HepG2 (cell line): ENCODE measurements at places on chromosomes 3 and 15. TPM values are rescaled to one million over a fixed set of nuclear protein-coding genes. Genes with fewer than 3 reads are reported as not detected.

Gene NR2F2
- total RNA-seq = 3.5 and 5.0 TPM in 2 replicates

Gene LRRN1
- total RNA-seq = not detected in 2 replicates

Gene HGD
- 265 and 319 TPM in 2 replicates for total RNA-seq

Gene BCHE
- total RNA-seq = not detected in 2 replicates

Gene CORO2B
- total RNA-seq = 0.35 and 0.36 TPM in 2 replicates

DNA sequence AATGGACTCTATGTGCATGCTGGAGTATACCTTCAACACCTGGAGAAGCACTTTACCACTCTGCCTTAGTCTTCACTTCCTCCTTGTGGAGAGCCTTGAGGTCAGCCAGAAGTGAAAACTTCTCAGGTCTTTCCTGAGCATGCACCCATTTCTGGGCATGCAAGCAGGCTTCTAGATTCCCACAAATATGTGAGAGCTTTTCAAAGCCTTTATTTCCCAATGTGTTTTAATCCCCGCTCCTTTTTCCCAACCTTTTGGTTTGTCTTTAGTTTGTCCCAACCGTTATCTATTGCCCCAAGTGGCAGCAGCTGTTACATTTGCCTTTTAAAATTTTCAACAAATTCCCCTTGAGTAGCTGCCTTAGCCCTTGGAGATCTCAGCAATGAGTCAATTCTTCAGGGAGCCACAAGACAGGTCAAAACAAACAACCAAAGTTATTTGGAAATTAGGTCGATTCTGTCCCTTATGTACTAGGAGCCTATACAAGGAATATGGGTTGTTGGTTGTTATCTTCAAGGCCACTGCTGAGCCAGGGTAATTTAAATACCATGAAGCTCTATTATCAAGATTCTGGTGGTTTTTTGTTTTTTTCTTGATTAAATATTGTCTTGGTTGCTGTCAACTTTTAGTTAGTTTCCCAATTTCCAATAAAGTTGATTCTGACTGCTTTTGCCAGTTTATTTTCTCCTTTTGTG is 44.4 kb downstream of the LSM3 start:
- DNase-seq = no peak
- peaks cover 23% of the 10 kb centered on the region for H3K4me1 ChIP-seq
- H3K4me3 ChIP-seq = no peak overlapping the region
- no peaks in the 10 kb centered on the region for H3K36me3 ChIP-seq
- no peaks in the 10 kb centered on the region; the same call in 1 of the 2 replicates for H3K27me3 ChIP-seq
- H3K27ac ChIP-seq = no peak overlapping the region

- no peaks in the 10 kb centered on the region for H3K36me3 ChIP-seq
- no peak overlapping the region for H3K4me3 ChIP-seq
- no peaks in the 10 kb centered on the region for H3K27me3 ChIP-seq
- H3K4me1 ChIP-seq = no peaks in the 10 kb centered on the region
- no peak overlapping the region for H3K27ac ChIP-seq
Measured at GRCh38 chr15:83845230-83845629, 191.3 kb downstream of the ADAMTSL3 start.

- no peak overlapping the region for H3K27ac ChIP-seq
- no peak overlapping the region for H3K4me3 ChIP-seq
- H3K36me3 ChIP-seq = no peaks in the 10 kb centered on the region; the same call in 1 of the 2 replicates
Measured at GRCh38 chr15:78420766-78421165, 17.2 kb upstream of the IREB2 start.

Gene PIERCE2
- not detected in 2 replicates for total RNA-seq

GRCh38 chr3:46368569-46368968 is 2.2 kb upstream of the CCR5 start:
- no peak overlapping the region for H3K27ac ChIP-seq
- no peaks in the 10 kb centered on the region for H3K27me3 ChIP-seq
- H3K36me3 ChIP-seq = no peaks in the 10 kb centered on the region

Gene TNFAIP8L3
- 4.0 and 5.8 TPM in 2 replicates for total RNA-seq

Gene DPPA2
- not detected in 2 replicates for total RNA-seq

Gene CCR9
- total RNA-seq = not detected in 2 replicates

DNA sequence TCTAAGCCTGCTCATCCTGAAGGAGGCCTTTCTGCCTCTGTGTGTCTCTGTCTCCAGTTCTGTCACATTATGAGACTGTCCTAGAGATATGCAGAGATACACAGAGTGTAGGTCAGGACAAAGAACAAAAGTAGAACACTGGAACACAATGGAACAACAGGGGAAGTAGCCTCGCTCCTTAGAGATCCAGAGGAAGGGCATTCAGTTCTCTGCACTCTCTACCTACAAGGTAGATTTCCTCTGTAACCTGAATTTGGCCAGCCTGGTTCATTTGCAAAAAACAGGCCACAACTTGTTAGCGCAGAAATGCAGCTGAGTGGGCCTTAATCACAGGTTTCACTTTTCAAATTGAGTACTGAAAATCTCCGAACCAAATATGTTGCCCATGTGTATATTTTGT is 19.4 kb downstream of the NEK10 start:
- no peak for DNase-seq
- no peak overlapping the region for H3K4me3 ChIP-seq
- H3K36me3 ChIP-seq = peaks cover 4% of the 10 kb centered on the region; the same call in 1 of the 3 replicates
- H3K27me3 ChIP-seq = no peaks in the 10 kb centered on the region

DNA sequence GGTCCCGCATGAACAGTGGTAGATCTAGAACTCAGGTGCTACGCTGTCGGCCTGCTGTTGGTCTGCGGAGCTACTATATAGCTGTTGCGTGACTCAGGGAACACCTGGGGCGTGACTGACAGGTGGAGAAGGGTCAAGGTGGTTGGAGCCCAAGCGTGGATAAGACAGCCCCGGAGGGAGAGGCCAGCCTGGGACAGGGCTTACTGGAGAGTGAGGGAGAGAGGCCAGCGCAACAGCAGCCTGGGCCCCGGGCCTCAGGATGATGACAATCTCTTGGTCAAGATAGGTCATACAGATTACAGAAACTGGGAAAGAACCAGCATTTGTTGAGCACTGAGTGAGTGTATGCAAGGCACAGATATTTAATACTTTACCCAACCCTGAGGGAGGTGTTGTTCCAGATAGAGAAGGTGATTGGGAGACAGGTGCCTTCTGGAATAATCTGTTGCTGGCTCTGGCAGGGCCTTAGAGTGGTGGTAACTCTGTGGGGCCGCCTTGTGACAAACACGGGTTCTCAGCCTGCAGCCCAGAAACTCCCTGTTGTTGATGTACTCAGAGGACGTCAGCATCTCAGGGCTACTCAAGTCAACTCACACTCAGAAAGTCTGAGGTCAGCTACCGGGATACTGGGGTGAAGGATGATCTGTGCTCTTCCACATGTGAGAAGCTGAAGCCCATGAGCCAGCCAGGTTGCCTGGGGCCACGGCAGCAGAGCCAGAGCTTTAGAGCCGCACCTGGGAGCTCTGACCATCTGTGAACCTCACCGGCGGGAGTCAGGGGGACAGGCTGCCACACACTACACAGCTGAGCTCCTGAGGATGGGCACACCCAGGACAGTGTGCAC is 265.4 kb upstream of the HES1 start:
- no peaks in the 10 kb centered on the region for H3K36me3 ChIP-seq
- DNase-seq = no peak
- no peak overlapping the region for H3K27ac ChIP-seq
- peaks cover 26% of the 10 kb centered on the region for H3K4me1 ChIP-seq

- peaks cover 8% of the 10 kb centered on the region; the same call in 1 of the 2 replicates for H3K4me1 ChIP-seq
- DNase-seq = no peak
- no peak overlapping the region for H3K4me3 ChIP-seq
- H3K27me3 ChIP-seq = no peaks in the 10 kb centered on the region
Measured at GRCh38 chr3:72181251-72181650, 396.3 kb upstream of the PROK2 start.

GRCh38 chr15:100682468-100682867 is 80.1 kb downstream of the ASB7 start:
- no peak overlapping the region for H3K27ac ChIP-seq
- H3K4me1 ChIP-seq = no peaks in the 10 kb centered on the region
- no peaks in the 10 kb centered on the region for H3K36me3 ChIP-seq
- no peak for DNase-seq

Gene GMPS
- 85.5 and 133 TPM in 2 replicates for total RNA-seq

- H3K27me3 ChIP-seq = no peaks in the 10 kb centered on the region
- no peaks in the 10 kb centered on the region for H3K4me1 ChIP-seq
- DNase-seq = no peak
- H3K27ac ChIP-seq = no peak overlapping the region
- H3K36me3 ChIP-seq = no peaks in the 10 kb centered on the region
Measured at GRCh38 chr3:175571096-175571495, 712.0 kb downstream of the NAALADL2 start.

DNA sequence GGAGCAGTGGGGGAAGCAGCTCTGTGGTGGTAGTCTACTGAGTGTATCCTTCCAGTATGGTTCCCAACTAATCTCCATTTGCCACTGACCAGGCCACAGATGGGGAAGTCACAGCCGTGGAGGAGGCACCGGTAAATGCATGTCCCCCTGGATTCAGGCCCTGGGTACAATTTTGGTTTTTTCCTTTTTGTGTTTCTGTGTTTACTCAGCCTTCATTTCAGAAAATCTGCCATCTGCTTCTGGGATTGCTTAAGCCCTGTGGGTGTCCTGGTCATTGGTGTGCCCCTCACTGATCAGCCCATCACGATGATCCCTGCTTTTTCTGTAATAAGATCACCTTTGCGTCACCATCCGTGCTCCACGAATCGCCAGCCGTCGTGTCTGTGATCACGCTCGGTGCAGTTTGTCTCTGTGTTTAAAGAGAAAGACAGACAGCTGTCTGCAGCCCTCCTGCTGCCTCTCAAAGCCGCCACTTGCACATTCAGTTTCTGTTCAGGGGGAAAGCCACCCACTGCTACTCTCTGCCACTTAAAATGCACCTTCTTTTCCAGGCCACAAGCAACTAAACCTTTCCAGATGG is 68.9 kb downstream of the DNASE1L3 start:
- H3K4me3 ChIP-seq = no peak overlapping the region
- H3K27ac ChIP-seq = no peak overlapping the region
- H3K27me3 ChIP-seq = no peaks in the 10 kb centered on the region
- peaks cover 57% of the 10 kb centered on the region for H3K36me3 ChIP-seq

DNA sequence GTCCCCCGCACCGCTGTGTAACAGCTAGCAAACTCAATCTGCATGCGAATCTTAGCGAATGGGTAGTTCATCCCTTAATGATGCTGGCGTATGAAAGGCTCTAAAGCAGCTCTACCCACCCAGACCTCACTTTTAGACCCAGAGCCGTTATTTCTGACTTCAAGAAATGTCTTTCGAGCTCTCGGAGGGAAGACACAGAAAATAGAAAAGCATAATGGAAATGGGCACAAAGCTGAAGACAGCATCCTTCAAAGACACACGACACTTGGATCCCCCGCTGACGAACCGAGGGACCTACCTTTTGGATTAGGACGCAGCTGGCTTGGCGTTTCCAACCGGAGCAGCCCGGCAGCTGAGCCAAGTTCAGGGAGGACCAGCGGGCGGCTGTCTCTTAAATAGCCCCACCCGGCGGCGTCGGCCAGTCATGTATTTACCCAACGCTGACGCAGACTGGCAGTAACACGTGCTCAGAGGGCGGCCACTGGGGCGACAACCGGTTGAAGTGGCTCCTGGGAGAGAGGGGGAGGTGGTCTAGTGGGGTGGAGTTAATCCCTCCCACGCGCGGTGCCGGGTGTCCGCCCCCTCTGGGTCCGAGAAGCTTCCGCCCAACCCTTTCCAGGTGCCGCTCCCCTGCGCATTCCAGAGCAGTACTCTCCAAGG is 1.5 kb downstream of the CCK start:
- no peak overlapping the region for H3K27ac ChIP-seq
- no peaks in the 10 kb centered on the region for H3K4me1 ChIP-seq
- no peaks in the 10 kb centered on the region for H3K36me3 ChIP-seq
- peaks cover 3% of the 10 kb centered on the region for H3K27me3 ChIP-seq
- no peak for DNase-seq

Gene ANAPC13
- total RNA-seq = 69.1 and 95.1 TPM in 2 replicates

DNA sequence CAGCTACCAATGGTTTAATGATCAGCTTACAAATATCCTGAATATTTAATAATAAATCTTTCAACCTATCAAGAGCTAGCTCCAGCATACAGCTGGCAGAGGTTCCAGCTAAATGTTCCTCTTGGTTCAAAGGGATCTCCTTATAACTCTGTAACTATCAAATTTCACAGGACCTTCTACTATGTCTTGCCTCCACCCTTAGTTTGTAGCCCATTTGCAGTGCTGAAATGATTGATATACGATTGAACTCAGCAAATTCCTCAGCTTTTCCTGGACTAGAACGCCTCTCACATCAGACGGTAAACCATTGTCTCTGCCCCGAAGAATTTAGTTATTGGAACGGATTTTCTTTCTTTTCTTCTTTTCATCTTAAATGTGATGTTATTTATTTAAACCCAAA is 41.5 kb downstream of the CD200R1L start:
- H3K36me3 ChIP-seq = no peaks in the 10 kb centered on the region
- no peaks in the 10 kb centered on the region for H3K27me3 ChIP-seq
- H3K4me3 ChIP-seq = no peak overlapping the region

- no peak for DNase-seq
- no peaks in the 10 kb centered on the region for H3K36me3 ChIP-seq
- peaks cover 39% of the 10 kb centered on the region for H3K4me1 ChIP-seq
- H3K4me3 ChIP-seq = no peak overlapping the region
- no peak overlapping the region for H3K27ac ChIP-seq
- H3K27me3 ChIP-seq = 0 out of 3 replicates have a peak, but pooled peaks cover 7% of the 10 kb centered on the region
Measured at GRCh38 chr3:197030379-197031314, 1.0 kb upstream of the MELTF start.

DNA sequence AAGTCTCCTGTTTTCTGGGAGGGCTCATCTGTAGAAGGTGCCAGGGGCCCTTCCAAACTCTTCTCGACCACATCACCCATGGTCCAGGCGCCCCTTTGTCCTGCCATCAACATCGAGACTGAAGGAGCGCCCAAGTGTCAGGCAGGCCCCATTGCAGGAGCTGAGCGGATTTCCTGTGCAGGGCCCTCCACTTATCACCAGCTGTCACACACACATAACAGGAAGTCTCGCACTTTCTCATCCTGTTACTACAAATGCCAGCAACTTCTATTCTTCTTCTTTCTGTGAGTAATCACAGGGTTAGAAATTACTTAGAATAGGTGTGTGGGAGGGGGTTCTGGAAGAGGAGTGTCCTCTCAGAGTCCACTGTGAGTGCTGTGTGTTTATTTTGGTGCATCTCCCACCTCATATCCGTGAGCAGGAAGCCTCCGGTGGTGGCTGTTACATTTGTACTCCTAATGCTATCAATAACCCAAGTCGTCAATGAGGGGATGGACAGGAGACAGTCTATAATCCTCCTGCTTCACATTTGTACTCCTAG is at the start of gene KLHL6:
Gene KLHL6 (minus strand): TSS at position 166 of the 541 bp plus-strand sequence. CDS start 53 bp downstream, at position 113.
- no peak within 1 kb of the TSS for H3K27ac ChIP-seq
- no peak for DNase-seq
- no peaks in the 10 kb centered on the region for H3K36me3 ChIP-seq
- H3K4me1 ChIP-seq = peaks cover 10% of the 10 kb centered on the region
- H3K27me3 ChIP-seq = no peaks in the 10 kb centered on the region
- H3K4me3 ChIP-seq = no peak within 1 kb of the TSS

- H3K36me3 ChIP-seq = no peaks in the 10 kb centered on the region
- no peaks in the 10 kb centered on the region for H3K27me3 ChIP-seq
- H3K4me3 ChIP-seq = no peak overlapping the region
- no peak for DNase-seq
- no peaks in the 10 kb centered on the region for H3K4me1 ChIP-seq
- H3K27ac ChIP-seq = no peak overlapping the region
Measured at GRCh38 chr3:22431334-22431733, 680.3 kb upstream of the ZNF385D start.
